ENCODE measurements at places on chromosomes 13 and 19.

- DNase-seq: no peak
Observed at GRCh38 chr19:13003081-13003480, 7.8 kb downstream of the NFIX start.

- no peak for DNase-seq
Observed at GRCh38 chr19:16591803-16592556, 19.8 kb upstream of the SLC35E1 start.

DNA sequence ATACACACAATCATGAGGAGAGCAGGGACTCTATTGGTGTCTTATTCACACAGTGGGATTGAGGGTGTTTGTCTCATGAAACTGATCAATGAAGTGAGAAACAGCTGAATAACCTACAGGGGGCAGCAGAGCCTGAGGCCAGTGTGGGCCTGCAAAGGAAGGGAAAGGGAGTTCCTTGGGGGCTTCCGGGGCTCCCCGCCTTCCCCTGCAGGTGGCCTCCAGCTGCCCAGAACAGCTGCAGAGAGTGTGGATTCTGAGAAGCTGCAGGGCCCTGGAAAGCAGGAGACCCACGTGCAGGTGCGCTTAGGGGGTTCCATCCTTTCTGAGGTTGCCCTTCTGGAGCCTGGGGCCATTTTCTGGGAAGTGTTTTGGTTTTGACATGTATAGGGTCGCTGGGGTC lies 20.1 kb downstream of the ZNF763 start:
- no peak for DNase-seq

DNA sequence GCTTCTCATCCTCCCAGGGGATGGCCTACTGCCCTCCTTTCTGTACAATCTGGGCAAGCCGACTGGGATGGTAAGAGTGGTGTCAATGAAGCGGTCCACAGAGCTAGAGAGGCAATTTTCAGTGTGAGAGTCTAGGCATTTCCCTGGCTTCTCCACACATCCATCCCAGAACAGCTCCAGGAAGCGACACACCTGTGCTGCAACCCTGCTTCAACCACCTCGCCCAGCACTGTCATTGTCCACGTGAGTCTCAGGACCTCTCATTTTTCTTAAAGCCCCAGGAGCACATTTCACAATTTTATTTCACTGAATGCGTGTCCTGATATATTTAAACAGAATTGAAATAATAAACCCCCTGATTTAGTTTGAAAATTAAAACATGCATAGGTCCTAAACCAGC lies 15.5 kb upstream of the UBL3 start:
- no peak for DNase-seq

Data from tibial artery (tissue), 4 donors.